WTC11 (cell line): ENCODE measurements at places on chromosomes 1 and 21. TPM values are rescaled to one million over a fixed set of nuclear protein-coding genes. Genes with fewer than 3 reads are reported as not detected.

- H3K27me3 ChIP-seq, result no peaks in the 10 kb centered on the region
- H3K4me1 ChIP-seq, result peaks cover 29% of the 10 kb centered on the region
- peak within 1 kb of the TSS; percentile 98 for H3K27ac ChIP-seq
- H3K4me3 ChIP-seq, result peak within 1 kb of the TSS; percentile 95
- DNase-seq, result peak; percentile 84
Measured at GRCh38 chr21:15729674-15730483, at the start of gene USP25. USP25 (plus strand) TSS chr21:15729982; CDS start chr21:15730394, 412 bp downstream.

DNA sequence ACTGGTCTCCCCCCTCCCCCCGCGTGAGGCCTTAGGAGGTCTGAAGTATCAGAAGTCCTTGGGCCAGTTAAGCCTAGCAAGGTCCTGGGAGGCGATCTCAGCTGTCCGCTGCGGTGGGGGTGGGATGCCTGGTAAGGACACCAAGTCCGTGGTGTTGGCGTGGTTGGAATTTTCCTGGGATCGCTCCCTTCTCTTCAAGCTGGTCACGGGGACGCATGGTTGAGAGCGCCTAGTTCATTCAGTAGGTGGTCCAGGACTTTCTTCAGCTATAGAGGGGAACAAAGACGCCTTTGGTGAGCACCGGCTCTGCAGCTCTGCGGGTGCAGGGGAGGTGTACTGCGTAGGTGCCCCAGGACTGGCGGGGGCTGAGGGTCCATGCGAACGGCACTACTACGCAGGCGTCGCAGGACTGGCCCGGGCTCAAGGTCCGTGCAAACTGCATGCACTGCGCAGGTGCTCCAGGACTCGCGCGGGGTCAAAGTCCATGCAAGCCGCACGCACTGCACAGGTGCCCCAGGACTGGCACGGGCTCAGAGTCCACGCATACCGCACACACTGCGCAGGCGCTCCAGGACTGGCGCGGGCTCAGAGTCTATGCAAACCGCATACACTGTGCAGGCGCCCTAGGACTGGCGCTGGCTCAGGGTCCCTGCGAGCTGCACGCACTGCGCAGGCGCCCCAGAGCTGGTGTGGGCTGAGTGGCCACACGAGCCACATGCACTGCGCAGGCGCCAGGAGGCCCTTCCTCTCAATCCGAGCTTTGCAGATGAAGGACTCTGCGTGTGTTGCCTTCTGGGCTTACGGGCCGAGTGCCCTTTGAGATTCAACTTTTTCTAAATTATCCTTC, 36.6 kb upstream of the HMGN1 start:
- H3K27ac ChIP-seq, result peak overlapping the region; percentile 87; the same call in 1 of the 2 replicates
- peaks cover 34% of the 10 kb centered on the region for H3K4me1 ChIP-seq
- peaks cover 6% of the 10 kb centered on the region for H3K36me3 ChIP-seq
- no peak for DNase-seq
- H3K27me3 ChIP-seq, result no peaks in the 10 kb centered on the region

- H3K4me1 ChIP-seq, result 0 out of 2 replicates have a peak, but pooled peaks cover 2% of the 10 kb centered on the region
- H3K27me3 ChIP-seq, result no peaks in the 10 kb centered on the region
- H3K36me3 ChIP-seq, result no peaks in the 10 kb centered on the region
Measured at GRCh38 chr1:24206083-24206464, 19.0 kb upstream of the IFNLR1 start.

MYBPH gene
- not detected in 3 replicates for total RNA-seq
